ENCODE measurements at places on chromosomes 11 and 22.

- no peak for DNase-seq
Observed at GRCh38 chr11:87013912-87014825, 23.6 kb upstream of the TMEM135 start.

GRCh38 chr11:46256540-46257001 is 20.9 kb upstream of the CREB3L1 start:
- DNase-seq, result no peak

DNA sequence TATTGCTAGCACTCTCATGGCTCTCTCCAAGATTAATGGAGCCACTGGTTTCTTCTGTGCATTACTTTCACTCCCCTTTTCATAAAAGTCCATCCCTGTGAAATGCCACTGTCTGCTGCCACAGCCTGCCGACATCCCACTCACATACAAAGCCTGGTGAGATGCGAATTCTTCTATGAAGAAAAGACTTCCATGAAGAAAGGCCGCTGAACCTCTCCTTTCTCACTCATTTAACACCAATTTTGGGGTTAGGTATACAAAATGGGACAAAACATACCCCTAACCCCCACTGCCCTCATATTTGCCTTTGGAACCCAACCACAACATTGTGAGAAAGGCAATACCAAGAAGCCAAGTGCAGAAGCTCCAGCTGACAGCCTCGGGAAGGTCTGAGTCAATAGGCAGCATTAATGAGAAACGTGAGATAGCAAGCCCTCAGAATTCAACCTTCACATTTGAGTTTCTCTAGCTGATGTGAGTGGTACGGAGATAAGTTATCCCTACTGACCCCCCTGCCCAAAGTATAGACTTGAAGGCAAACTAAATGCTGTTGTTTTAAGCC is 156.4 kb downstream of the ATG16L2 start:
- no peak for DNase-seq

DNA sequence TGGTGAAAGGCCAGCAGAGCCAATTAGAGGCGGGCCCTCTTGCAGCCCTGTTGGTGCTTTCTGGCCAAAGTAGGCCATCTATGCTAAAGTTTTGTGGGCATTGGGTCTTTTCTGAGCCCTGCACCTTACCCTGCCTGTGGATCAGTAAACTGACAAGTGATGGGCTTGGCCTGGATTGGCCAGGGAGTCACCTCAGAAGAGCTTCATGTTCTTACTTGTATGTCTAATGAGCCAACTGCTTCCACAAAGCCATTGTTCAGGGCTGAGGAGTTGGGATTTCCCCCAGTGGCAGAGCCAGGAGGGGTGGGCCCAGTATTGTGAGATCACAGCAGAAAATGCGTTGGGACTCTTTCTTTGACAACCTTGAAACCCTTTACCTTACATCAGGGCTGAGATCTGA is 90.4 kb downstream of the CWC15 start:
- no peak for DNase-seq

- no peak for DNase-seq
Observed at GRCh38 chr22:17920145-17920605, 104.2 kb downstream of the MICAL3 start.

- no peak for DNase-seq
Observed at GRCh38 chr11:95485115-95485900, 254.3 kb upstream of the SESN3 start.

- peak; percentile 23 for DNase-seq
Observed at GRCh38 chr11:18727479-18728236, 1.7 kb upstream of the IGSF22 start.

DNA sequence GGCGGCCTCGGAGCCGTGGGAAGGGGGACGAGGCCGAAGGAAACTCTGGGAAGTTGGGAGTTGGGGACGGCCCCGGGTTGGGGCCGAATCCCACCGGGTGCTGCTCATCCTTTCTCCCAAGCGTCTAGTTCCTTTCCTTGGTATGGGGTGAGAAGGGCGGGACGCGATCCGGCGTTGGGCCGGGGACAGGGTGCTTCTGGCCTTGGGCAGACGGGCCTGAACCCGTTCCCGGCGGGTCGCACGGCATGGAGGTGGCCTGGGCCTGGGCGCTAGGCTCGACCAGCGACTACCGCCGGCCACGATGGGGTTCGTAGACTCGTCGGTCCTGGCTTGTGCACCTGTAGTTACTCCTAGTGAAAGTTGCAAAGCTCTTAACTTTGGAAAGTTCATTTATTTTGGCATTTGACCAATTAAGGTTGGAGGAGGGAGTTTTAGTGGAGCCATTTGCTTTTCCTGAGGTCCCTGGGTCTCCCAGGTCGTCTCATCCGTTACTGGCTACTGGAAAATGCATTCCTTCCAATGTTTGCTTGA is 1.0 kb downstream of the SYT9 start:
- no peak for DNase-seq

DNA sequence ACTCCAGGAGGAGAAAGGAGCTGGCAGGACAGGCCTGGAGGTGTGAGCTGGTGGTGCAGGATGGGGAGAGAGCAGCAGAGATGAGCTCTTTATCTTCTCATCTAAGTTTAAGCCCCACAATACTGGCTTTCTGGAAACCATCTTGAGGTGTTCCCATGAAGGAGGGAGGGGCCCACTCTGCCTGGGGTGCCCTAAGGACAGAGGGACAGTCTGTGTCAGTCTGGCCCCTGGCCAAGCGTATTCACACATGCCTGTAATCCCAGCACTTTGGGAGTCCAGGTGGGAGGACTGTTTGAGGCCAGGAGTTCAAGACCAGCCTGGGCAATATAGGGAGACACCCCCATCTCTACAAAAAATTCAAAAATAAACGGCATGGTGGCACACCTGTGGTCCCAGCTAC is 8.9 kb downstream of the SERHL2 start:
- DNase-seq, result no peak

DNA sequence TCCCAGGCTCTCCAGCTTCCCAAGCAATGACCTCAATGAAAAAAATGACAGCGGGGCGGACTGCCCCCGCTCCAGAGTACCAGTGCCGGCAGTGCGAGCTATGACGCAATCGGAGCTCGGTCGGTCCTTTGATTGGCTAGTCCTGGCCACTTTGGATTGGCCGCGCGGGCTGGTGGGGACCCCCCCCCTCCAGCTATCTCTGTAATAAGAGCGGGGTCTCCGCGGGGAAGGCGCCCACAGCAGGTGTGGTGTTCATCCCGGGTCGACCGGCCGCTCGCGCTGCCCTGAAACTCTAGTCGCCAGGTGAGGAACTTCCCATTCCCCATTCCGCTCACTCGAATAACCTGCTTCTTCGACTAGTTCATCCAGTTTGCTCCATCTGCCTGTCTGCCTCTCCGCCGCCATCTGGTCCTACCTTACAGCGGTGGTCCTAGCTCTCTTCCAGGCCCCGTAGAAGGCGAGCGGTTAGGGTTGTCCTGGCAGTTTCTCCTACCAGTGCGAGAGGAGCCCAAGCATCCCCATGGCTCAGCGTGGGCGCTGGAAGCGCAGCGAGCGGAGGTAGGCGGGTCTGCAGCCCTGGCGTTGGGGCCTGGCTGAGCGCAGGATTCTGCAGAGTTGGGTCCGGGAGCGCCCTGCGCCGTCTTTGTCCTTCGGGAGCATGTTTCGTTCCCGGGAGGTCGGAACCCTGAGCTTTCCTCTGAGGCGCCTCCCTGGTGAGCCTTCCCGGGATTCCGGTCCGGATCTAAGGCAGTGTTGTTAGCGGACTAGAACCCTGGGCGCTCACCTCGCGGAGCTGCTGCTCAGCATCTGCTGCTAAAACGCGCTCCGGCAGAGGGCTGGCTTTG is at the start of gene CALCB:
Gene CALCB (plus strand): TSS at position 233 of the 845 bp plus-strand sequence. CDS start 1,126 bp downstream, outside the sequence.
- no peak for DNase-seq

GRCh38 chr22:44855855-44856254 is 103.5 kb downstream of the ARHGAP8 start:
- no peak for DNase-seq

GRCh38 chr11:126403022-126403581 is 47.6 kb downstream of the ST3GAL4 start:
- DNase-seq, result no peak

DNA sequence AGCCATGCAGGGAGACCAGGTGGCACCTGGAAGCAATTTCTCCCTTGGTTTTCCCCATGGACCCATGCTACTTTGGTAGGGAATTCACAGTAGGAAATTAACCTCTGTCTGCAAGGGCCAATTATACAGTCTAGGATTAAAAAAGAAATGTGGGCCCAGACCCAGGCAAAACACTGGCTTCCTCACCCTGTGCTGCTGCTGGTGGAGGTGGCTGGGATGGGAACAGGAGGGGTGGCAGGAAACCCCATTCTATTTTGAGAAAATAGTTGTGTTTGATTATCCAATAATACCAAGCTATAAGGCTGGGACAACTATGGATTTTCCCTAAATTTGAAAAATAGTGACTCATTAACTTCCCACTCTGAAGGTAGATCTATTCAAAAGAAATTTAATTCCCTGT is 417.0 kb upstream of the NARS2 start:
- no peak for DNase-seq

All from activated effector memory CD4-positive, alpha-beta T cell treated with Interleukin-2 at 50 U/mL for 16 hours (primary cell).